ENCODE measurements at places on chromosomes 5 and 9.

DNA sequence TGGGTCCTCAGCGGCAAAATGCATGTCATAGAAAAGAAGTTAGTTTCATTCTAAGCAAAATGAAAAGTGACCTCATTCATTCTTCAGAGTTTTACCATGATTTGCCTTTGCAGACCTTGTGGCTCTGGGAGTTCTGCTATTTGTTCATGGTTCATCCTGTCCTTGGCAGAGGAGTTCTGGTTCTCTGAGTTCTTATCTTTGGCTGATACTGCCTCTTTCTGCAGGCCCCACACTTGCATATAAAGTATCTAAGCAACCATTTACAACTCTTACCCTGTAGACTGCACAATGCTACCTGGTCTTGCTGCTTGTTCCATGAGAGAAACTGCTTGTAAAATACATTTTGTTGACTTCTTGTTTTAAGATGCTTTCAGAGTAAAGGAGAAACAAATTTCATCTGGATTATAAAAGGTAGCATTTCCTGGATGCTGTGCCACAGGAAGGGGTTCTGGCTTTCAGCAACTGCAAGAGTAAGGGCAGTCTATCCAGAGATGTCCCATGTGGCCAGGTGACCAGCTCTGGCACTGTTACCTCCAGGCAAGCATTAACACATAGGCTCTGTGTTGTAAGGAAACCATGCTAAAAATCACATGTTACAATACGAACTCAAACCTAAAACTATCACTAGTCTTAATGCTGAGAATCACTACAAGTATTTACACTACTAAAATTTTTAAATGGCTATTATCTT lies 513.2 kb downstream of the SPOCK1 start:
- DNase-seq: no peak

- DNase-seq: no peak
Measured at GRCh38 chr9:37911271-37911681, 7.3 kb upstream of the SLC25A51 start.

GRCh38 chr5:151100681-151101080 lies 19.8 kb upstream of the TNIP1 start:
- DNase-seq: no peak

DNA sequence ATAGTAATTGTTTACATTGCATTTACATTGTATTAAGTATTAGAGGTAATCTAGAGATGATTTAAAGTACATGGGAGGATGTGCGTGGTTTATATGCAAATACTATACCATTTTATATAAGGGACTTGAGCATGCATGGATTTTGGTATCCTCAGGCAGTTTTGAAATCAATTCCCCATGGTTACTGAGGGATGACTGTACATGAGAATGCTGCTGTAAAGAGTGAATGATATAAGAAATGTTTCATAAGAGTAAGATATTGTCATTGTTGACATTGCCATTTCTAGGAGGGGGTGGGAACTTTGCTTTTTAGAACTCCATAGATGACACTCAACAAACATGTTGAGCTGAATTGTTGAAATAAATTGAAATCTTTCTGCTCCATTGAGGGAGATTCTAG lies 185.0 kb downstream of the SEMA6A start:
- no peak for DNase-seq

DNA sequence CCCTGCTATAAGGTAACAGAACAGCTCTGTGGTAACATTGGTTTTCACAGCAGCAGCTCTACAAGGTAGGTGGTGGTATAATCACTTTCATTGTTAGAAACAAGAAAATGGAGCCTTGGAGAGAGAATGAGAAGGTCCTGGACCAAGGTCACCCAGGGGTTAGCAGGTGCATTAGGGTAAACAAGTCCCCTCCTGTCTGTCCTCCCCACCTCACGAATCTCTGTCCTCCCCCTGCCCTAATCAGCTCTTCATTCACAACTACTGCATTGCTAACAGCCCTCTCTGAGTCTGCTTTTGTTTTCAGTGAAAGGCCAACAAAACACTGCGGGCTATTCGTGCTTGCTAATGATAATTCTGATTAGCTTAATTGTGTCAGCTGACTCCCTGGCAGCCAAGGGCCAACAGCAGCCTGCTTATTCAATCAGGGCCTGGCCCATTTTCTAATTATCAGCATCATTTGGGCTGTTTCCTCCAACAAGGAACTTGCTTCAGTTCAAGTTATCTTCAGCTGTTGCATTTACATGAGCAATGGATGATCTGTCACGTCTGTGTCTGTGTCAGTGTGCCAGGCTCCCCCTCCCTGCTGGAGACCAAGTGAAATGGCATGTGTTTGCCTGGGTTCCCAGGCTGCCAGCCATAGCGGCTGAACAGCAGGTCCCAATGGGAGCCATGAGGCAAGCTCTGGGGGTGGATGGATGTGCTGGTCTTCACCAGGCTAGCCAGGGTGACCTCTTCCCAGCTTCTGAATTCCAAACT lies 56.7 kb upstream of the EQTN start:
- DNase-seq: no peak

- DNase-seq: no peak
Measured at GRCh38 chr5:96254980-96255691, 177.9 kb downstream of the PCSK1 start.

- DNase-seq: peak; percentile 76
Measured at GRCh38 chr9:126558051-126558665, 55.6 kb upstream of the LMX1B start.

- no peak for DNase-seq
Measured at GRCh38 chr5:133130387-133131118, 78.7 kb downstream of the HSPA4 start.

- no peak for DNase-seq
Measured at GRCh38 chr9:88373045-88373444, 15.2 kb upstream of the SPIN1 start.

DNA sequence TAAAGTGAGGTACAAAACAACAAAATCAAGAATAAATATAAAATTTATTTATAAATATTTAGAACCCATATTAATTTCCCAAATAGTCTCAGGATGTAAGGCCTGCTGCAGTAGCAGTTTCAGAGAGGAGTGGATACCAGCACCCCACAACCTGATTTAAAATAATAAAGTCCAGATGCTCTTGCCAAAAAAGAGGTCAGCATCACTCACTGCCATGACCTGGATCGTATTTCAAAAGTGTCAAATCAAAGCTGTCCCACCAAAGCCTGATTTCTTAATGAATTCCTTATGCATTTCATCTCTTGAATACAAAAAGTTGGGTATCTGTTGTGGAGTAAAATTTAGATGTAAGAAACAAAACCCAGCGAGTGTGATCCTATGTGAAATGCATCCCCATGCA lies 58.0 kb upstream of the ROR2 start:
- DNase-seq: no peak

GRCh38 chr5:170388818-170389549 lies at the start of gene KCNMB1:
TSS of gene KCNMB1 (minus strand) at chr5:170389367. CDS start at chr5:170385447, 3,920 bp downstream.
- DNase-seq: no peak

DNA sequence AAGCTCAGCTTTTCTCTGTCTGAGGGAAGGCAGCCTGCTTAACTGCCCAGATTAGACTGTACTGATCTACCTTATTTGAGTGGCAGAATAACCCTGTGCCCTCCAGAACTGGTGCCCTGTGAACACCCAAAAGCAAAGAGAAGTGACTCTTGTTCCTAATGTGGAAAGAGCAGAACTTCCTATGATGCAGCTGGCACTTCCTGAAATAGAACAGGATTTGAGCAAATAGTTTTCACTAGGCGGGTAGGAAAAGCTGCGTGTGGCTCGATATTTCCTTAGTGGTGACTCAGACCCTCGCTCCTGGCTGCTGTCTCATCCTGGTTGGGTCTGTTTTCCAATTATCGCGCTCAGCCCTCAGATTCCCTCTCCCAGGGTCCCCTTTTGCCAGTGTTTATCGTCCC lies 89.9 kb downstream of the SH3TC2 start:
- DNase-seq: no peak

DNA sequence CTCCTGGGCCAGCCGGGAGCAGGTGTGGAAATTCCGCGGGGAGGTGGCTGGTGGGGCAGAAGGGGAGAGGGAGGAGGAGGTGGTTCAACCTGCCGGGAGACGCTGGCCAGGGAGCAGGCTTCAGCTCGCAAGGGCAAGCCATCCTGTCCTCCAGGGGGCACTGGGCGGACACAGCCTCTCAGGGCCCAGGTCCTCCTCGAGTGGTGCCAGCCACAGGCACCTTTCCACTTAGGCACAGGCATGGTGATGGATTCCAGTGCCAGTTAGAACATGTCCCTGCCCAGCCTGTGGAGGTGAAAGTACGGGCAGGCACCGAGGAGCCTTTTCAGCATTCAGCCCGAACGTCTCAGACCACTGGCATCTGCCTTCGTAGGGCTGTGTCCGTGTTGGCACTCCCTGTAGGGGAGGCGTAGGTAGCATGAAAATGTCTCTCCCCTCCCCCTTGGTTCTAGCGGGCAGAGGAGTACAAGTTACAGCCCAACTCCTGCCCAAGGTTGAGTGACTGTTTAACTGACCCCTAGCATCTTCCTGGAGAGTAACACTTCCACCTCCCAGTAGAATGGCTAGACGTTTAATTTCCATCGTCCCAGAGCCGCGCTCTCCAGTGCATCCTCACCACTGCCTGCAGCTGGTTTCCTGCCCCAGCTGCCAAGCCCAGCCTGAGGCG lies 48.9 kb downstream of the DAB2IP start:
- peak; percentile 27 for DNase-seq

DNA sequence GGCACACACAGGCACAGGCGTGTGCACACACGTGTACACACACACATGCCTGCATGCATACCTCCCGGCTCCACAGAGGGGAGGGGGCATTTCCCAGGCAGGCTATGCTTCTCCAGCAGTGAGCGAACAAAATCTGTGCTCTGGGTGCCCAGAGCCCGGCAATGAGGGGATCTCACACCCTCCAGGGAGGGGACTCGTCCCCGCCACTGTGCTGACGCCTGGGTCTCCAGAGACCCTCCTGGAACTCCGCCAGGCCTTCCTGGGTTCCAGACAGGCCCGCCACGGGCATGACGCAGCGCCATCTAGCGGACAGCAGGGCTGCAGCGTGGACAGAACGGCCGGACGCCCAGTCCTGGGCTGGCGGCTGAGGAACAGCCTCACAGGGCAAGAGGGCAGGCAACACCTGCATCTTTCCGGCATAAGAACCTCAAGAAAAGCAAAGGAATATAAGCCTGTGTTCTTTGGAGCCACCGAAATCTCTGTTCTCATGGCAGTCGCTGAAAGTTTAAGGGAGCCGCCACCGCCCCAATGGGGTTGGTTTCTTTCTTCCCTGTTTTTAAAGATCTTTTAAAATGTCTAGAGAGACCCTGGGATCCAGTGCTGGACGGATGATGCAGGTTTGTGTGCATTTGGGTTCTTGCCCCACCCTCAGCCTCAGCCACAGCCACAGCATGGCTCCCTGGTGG lies 135.6 kb upstream of the PPP1R26 start:
- DNase-seq: peak; percentile 65

DNA sequence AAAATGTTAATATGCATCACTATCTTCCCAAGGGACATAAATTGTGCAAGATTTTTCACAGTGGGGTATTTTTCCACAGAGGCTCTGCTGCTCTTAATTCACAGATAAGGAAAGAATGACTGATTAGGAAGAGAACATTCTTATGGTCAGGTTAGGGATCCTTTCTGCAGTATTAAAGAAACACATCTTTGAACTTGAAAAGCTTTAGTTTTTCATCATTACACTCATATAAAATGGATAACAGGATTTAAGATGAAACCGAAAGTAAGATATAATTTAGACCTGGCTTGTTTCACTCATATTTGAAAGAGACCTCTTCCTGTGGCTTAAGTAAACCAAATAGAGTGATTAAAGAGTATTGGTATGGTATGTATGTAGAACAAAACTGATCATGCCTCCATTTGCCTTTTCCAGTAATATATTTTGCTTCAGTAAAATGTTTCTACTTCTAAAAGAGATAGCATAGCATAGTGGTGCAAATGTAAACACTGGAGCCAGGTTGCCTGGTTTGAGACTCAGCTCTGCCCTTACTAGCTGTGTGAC lies 160.0 kb downstream of the PRR16 start:
- no peak for DNase-seq

DNA sequence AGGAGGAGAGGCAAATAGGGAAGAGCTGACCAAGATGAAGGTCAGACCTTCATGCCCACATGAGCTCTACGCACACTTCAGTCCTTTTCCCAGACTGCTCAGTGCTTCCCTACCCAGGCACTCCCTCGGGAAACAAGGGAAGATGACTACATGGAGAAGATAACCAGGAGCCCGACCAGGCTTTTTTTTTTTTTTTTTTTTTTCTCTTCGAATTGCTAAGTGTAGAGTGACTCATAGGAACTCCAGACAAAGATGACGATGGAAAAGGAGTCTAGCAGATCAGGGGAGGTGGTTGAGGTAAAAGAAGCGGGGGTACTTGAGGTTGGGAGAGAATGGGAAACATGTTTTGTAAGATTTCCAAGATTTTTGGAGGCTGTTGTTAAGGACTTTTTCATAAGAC lies 526.1 kb downstream of the BNC2 start:
- no peak for DNase-seq

DNA sequence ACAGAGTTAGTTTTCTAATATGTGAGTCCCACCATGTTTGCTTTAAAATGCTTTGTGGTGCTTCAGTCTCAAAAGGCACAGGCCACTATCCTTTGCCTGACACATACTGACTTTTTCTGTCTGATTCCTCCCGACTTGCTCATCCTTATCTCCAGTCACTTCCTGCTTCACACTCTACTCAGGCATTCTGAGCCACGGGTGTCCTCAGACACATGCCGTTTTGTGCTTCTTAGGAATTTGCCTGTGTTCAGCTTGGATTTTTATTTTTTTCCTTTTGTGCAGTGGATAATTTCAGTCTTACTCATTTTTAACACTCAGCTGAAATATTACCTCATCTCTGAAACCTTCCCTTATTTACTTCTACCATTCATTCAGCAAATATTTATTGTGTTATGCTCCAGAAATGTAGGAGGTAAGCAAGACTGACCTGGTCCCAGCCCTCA lies 54.1 kb downstream of the MAN2A1 start:
- DNase-seq: no peak

GRCh38 chr5:37005946-37006540 lies 129.5 kb downstream of the NIPBL start:
- no peak for DNase-seq

DNA sequence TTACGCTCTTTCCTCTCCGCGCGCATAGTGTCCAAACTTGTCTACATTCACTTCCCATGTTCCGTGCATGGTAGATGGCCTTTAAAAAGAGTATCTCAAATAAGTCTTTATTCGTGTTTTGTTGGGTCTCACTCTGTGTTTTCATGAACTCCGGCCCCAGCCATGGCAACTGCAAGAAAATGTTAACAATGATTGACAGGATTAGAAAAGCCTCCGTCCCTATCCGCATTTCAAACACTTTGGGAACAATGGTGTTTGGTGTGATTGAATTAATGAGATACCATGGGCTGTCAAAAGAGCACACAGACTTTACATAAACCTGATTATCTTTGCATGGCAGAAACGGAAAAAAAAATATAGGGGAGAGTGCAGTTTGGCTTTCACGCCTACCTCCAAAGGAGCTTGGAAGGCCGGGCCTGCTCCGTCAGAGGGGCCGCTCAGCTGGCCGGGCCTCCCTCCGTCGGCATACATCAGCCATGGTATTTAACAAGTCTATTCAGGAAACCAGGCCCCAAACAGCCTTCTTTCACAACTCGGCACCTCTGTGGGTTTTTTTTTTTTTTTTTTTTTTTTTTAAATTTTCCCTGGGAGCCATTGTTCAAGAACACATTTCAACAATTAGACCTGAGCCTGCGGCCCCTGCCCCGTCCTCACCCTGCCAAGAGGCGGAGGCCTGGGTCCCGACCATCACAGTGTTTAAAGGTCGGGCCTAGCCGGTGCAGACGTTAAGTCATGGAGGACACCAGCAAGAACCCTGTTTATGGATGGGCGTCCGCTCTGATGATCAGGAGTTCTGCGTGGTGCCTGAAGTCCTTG lies 323.8 kb upstream of the IRX4 start:
- DNase-seq: no peak

- no peak for DNase-seq
Measured at GRCh38 chr5:79562351-79563246, 48.7 kb upstream of the HOMER1 start.

- no peak for DNase-seq
Measured at GRCh38 chr9:122562134-122562760, 9.3 kb downstream of the OR1N2 start.

- DNase-seq: no peak
Measured at GRCh38 chr5:125201446-125202052, 455.1 kb upstream of the ZNF608 start.
